ENCODE measurements at places on chromosomes 16 and 17. TPM values are rescaled to one million over a fixed set of nuclear protein-coding genes. Genes with fewer than 3 reads are reported as not detected.

The SDR42E2 gene
- not detected for total RNA-seq

The IRX3 gene
- total RNA-seq = 15.9 TPM

The MYH1 gene
- not detected for total RNA-seq

The LRRC36 gene
- 1.1 TPM for total RNA-seq

The ADGRG1 gene
- total RNA-seq = 14.4 TPM

The OR3A3 gene
- total RNA-seq = not detected

The TMEM100 gene
- total RNA-seq = 10.7 TPM

The ACSM2A gene
- total RNA-seq = not detected

The NECAB2 gene
- total RNA-seq = 0.43 TPM

The HEATR9 gene
- total RNA-seq = not detected

The CSH1 gene
- total RNA-seq = not detected

The CDH16 gene
- total RNA-seq = not detected

The KRTAP2-2 gene
- not detected for total RNA-seq

The P2RX5 gene
- 2.4 TPM for total RNA-seq

The ARL4D gene
- 3.7 TPM for total RNA-seq

The NCBP3 gene
- total RNA-seq = 20.9 TPM

The AIPL1 gene
- not detected for total RNA-seq

The TMC8 gene
- 0.45 TPM for total RNA-seq

The SLFN12 gene
- 4.1 TPM for total RNA-seq

The CTRB1 gene
- total RNA-seq = not detected

The MED9 gene
- 73.7 TPM for total RNA-seq

The HSD17B2 gene
- total RNA-seq = not detected

The GPS2 gene
- 74.8 TPM for total RNA-seq

The TMEM88 gene
- 0.80 TPM for total RNA-seq

The SGCA gene
- not detected for total RNA-seq

The EMC6 gene
- total RNA-seq = 23.3 TPM

The NPIPA8 gene
- total RNA-seq = not detected

The OR1A1 gene
- not detected for total RNA-seq

The LAT gene
- 0.77 TPM for total RNA-seq

The PIGL gene
- 9.4 TPM for total RNA-seq

The MARCHF10 gene
- total RNA-seq = not detected

The NPW gene
- not detected for total RNA-seq

The ARL16 gene
- 52.5 TPM for total RNA-seq

The NLRP1 gene
- 4.5 TPM for total RNA-seq

The SBK1 gene
- 0.19 TPM for total RNA-seq

The IGSF6 gene
- not detected for total RNA-seq

The DNAI2 gene
- not detected for total RNA-seq

The TRIM25 gene
- total RNA-seq = 15.2 TPM

The ZNF287 gene
- total RNA-seq = 5.0 TPM

The CPNE7 gene
- total RNA-seq = 0.58 TPM

The MT1A gene
- total RNA-seq = not detected

The MYH8 gene
- total RNA-seq = not detected

The CDH1 gene
- 6.0 TPM for total RNA-seq

The PHOSPHO1 gene
- total RNA-seq = 0.50 TPM

The GRIN2A gene
- 0.32 TPM for total RNA-seq

The PRPF8 gene
- 62.2 TPM for total RNA-seq

The PLA2G10 gene
- total RNA-seq = not detected

The UBN1 gene
- total RNA-seq = 14.5 TPM

The CORO6 gene
- 0.13 TPM for total RNA-seq

The GPR142 gene
- not detected for total RNA-seq

The G6PC1 gene
- total RNA-seq = not detected

The ALOX12 gene
- not detected for total RNA-seq

The SLC47A1 gene
- 17.0 TPM for total RNA-seq

The CPHXL2 gene
- not detected for total RNA-seq

The ELMO3 gene
- 0.90 TPM for total RNA-seq

The PYY gene
- not detected for total RNA-seq

The KRTAP1-5 gene
- total RNA-seq = not detected

The EME1 gene
- total RNA-seq = 13.0 TPM

The NUDT7 gene
- total RNA-seq = 6.7 TPM

Measured in SK-MEL-5 (cell line).